CD4-positive, alpha-beta T cell treated with Interleukin-21 for 1 hour (primary cell): ENCODE measurements at places on chromosomes 5 and 9.

DNA sequence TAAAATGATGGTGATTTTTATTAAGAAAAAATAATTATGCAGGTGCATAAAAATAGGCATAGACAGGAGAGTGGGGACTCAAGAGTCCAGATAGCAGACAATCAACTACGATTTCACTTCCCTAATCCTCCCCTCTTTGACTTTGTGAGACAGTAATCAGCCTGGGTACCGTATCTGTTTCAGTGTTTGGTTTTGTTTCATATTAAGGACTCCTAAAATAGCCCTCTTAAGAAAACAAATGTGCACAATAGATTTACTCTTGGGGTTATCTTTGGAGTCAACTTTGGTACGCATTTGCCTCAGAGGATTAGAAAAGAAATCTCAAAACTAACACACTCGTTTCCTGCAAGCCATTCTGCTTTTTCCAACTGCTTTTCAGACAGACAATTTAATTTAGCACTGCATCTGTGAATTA lies 96.3 kb downstream of the ZNF608 start:
- DNase-seq, result no peak

GRCh38 chr5:35404701-35405100 lies 174.4 kb upstream of the PRLR start:
- no peak for DNase-seq

DNA sequence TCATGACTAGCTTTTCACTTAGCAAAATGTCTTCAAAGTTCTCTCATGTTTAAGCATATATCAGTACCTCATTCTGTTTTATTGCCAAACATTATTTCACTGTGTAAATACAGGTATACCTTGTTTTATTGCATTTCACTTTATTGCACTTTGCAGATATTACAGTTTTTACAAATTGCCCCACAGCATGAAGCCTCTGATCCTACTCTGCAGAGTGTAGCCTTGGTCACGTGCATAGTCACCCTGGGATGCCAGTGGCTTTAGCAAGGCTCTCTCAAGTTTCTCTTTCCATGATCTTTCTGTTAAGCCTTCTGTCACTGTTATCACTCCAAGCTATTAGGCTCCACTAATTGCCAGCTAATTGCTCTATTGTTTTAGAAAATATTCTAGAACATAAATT lies 182.2 kb upstream of the GRIA1 start:
- DNase-seq, result no peak

DNA sequence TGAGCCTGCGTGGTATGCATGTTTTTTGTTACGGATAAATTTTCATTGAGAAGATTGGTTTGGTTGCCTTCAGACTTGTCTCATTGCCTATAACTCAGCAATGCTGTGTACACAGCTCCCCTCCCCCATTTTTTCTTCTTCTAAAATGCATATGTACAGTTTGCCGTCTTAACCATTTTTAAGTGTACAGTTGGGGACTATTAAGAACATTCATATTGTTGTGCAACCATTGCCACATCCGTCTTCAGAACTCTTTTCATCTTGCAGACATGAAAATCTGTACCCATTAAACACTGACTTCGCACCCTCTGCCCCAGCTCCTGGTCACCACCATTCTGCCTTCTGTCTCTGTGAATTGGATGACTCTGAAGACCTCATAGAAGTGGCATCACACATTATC lies 6.2 kb downstream of the EXOC3 start:
- no peak for DNase-seq

DNA sequence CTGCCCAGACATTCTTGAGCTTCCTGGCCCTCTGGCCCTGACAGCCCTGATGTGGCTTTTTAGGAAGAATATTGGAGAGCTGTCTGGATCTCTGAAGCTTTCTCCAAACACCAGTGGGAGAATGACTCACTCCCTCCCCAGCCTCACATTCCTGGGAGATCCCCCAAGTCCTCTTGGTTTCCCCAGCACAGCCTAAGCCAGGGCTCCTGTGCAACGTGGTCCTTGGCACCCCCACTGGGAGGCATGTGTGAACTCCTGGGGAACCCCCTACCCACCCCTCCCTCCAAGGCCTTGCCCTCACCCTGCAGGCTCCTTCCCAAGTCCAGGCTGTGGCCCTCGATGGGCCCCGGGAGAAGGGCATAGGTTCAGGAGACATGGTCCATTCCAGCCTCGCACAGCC lies 12.7 kb downstream of the GLIPR2 start:
- no peak for DNase-seq

- DNase-seq, result no peak
These were observed 46.6 kb downstream of the ANGPTL2 start for GRCh38 chr9:127075624-127076372.

GRCh38 chr5:107672211-107673038 lies 1.7 kb upstream of the EFNA5 start:
- DNase-seq, result no peak
